Stimulated activated CD8-positive, alpha-beta memory T cell treated with anti-CD3 and anti-CD28 coated beads, Interleukin-12 subunit alpha, Interleukin-12 subunit beta, amount 100 ng/mL, for 4 hours (primary cell): ENCODE measurements at places on chromosomes 3 and 15.

DNA sequence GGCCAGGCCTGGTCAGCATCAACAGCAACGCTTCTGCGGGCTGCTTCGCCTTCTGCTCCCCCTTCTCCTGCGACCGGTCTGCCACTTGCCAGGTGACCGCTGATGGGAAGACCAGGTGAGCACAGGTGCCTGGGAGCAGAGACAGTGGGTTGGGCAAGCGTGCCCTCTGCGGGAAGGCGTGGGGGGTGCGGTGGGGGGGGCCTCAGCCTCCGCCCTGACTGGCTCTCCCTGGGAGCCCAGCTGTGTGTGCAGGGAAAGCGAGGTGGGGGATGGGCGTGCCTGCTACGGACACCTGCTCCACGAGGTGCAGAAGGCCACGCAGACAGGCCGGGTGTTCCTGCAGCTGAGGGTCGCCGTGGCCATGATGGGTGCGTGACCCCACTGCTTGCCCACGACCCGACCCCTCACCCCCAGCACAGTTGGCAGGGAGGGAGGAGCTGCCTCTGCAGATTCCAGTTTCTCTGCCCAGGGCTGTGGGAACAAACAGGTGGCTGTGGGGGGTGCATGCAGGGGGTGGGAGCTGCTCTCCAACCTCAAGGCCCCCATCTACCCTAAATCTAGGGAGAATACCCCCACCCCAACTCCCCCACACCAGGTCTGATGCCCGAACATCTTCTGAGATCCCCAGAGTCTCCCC lies 8.8 kb downstream of the STAB1 start:
- no peak for DNase-seq

- DNase-seq: no peak
These were observed 23.2 kb downstream of the SENP8 start for GRCh38 chr15:72141171-72142084.

DNA sequence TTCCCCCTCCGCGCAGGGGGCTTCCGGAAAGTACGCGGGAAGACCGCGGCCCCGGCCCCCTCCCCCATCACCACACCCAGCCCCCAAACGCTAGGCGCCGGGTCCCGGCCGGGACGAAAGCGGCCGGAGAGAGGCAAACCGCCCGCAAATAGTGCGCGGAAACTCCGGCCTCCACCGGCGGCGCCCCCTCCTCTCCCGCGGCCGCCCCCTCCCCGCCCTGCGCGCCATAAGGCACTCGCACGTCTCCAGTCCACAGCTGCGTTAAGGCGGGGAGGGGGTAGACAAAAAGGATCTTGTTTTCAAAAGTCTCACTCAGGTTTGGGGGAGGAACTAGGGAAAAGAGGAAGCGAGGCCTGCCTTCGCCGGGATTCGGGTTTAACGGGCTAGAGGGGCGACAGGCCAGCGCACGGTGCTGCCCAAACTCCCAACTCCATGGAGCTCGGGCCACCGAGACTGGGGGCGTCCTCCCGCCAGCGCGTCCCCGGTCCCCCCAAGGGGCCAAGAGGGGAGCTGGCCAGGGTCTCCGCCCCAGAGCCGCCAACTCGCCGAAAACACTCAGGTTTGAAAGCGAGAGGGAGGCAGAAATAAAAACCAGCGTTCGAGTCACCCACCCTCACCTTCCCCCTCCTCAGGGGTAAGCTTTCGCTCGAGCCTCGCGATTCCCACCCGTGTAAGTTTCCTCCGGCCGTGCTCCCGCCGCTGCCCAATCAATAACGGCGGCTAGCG lies 1.8 kb downstream of the ANP32A start:
- DNase-seq: peak; percentile 23

GRCh38 chr15:90201944-90202375 lies 830 bp downstream of the SEMA4B start:
- no peak for DNase-seq

DNA sequence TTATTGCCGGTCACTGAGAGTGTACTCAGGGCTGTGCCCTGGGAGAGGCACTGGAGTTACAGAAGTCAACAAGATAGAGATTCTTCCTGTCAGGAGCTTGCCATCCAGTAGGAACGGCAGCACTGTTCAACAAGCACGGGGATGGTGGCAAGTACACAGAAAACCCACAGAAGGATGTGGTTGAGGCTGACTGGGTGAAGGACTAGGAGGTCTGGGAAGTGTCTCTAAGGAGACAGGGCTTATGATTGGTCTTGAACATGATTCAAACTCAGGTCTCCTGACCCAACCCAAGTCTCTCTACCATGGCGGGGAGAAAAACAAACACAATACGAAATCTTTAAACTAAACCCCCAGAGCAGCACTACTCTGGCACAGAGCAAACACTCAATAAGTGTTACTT lies 37.6 kb downstream of the ERICH6 start:
- no peak for DNase-seq

DNA sequence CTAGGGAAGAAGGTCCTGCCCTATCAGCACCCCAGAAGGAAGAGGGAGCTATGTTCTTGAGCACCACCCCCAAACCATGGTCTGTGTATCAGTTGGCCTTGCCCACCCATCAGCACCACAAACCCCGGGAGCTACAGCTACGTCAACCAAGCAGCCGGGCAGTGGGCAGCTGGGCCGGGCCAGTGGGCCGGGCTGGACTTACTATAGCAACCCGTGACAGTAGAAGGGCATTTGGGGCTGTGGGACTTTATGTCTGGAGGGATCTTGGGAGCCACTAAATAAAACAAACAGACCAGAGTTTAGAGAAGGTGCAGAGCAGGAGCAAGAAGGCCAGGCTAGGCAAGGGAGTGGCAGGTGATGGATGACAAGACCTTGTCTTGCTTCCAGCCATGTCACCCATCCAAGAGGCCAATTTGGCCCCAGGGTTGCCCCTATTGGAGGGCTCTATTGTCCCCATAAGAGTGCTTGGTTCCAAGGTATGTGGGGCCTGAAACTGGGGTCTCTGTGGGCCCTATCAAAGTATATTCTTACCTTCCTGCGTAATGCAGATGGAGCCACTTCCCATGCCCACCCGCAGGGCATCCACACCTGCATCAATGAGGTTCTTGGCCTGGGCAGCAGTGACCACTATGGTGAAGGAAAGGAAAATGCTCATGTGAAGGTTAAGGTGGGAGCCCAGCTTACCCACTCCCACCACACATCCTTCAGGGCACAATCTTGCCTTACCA lies 3.2 kb downstream of the IMPDH2 start:
- no peak for DNase-seq

DNA sequence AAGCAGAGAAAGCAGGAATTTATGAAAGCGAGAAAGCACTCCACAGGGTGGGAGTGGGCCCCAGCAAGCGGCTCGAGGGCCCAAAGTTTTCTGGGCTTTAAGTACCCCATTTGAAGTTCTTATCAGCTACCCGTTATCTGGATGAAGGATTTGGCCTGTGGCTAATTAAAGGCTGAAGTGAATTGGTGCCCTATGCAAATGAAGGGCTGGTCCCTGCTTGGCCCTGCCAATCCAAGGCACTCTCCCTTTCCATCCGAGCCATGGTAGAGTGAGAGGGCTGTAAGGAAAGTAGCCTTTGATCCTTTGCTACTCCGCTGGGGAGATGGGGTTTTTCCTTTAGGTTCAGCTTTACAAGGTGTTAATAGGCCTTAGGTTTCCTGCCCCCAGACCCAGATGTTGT lies 469.3 kb upstream of the CFAP20DC start:
- DNase-seq: no peak

- DNase-seq: no peak
These were observed 405.1 kb downstream of the LPP start for GRCh38 chr3:188559072-188559429.

- DNase-seq: no peak
These were observed 21.7 kb upstream of the SELENOK start for GRCh38 chr3:53913401-53913800.
